Calu3 (cell line): ENCODE measurements at places on chromosomes 12 and 14. TPM values are rescaled to one million over a fixed set of nuclear protein-coding genes. Genes with fewer than 3 reads are reported as not detected.

Gene EPYC
- total RNA-seq: not detected in 2 replicates

Gene AKAP3
- 1.5 and 1.6 TPM in 2 replicates for total RNA-seq

Gene PIWIL1
- total RNA-seq: not detected in 2 replicates

Gene IAPP
- total RNA-seq: not detected in 2 replicates
